ENCODE measurements at places on chromosomes 3 and 15.

- DNase-seq, result no peak
Observed at GRCh38 chr3:39485547-39485946, 18.1 kb downstream of the MOBP start.

GRCh38 chr15:91535856-91536500, 317.5 kb upstream of the SLCO3A1 start:
- DNase-seq, result no peak

DNA sequence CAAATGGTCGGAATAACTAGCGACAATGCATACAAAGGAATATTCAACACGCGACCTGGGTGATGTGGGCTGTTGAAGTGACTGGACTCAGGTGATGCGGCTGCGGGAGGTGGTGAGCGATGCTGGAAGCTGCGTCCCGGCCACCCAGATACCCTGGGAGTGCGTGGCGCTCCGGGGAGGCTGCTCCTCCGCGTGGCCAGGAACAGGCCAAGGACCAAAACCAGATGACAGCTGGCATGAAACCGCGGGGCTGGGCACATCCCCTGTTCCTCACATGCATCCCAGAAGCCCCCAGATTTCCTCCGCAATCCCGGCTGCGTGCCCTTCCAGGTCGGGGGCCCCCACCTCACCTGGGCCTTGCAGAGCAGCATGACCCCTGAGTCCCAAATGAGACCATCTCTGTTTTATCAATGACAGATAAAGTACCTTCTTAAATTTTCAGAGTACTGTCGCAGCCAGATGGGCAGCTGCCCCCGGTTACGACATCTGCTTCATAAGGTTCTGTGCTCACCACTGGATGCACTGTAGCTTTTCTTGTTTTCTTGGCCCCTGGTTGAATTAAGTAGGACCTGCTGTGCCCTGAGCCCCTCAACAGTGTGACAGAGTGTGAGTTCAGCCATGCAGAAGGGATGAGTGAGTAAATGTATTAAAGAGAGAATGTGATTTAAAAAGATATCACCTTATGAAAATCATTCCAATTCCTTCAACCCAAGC, 278.2 kb downstream of the GABRG3 start:
- DNase-seq, result no peak

DNA sequence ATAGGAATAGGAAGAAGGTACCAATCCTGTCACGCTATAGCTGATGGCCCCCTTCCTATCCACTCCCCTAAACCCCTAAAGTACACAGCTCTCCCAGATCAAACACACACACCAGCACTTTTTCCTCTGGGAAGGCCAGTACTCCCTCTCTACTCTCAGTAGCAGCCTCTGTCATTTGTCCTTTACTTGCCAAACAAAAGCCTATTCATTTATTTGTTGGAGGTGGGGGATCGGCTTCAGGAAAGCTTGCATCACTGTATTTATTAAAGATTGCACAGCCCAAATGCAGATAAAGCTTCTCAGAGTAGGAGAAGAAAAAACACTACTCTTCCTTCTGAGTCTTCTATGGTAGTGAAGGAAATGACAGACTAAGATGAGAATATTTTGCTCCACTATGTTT, 429.7 kb upstream of the RASGRP1 start:
- no peak for DNase-seq

- DNase-seq, result no peak
Observed at GRCh38 chr15:67790610-67791319, 34.5 kb upstream of the SKOR1 start.

DNA sequence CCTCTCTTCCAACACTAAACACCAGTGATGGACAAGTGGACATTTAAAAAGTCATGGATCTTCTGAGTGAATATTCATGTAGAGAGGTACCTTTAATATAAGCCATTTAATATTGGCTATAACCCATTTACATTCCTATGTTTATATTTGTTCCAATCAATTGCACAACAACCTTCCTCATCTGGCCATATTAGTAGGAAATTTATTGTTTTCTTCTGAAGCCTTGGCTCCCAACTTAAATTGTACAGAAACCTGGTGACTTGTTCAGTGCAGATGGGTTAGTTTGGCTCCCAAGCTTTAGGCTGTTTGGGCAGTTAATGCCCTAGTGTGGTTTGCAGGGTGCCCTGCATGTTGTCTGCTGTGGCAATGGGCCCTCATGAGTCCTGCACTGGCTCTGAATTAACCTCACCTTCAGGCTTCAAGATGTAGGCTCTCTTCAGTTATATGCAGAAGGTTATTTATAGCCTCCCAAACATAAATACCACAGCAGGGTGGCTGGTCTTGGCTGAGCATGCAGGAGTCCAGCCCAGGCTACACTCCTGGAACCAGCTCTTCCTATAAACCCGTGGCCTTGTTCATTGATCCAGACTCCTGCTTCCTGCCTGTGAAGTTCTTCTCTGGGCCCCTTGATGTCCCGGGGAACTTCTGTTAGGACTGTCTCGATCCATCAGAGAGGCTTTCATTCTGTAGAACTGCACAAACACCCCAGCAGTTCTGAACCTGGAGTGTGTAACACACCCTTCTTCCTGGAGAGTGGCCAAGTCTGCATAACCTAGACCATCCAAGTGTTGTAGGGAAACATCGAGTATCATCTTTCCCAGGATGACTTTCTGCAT, 57.0 kb downstream of the DUT start:
- no peak for DNase-seq

GRCh38 chr3:160409812-160410610, 10.6 kb downstream of the SMC4 start:
- no peak for DNase-seq

DNA sequence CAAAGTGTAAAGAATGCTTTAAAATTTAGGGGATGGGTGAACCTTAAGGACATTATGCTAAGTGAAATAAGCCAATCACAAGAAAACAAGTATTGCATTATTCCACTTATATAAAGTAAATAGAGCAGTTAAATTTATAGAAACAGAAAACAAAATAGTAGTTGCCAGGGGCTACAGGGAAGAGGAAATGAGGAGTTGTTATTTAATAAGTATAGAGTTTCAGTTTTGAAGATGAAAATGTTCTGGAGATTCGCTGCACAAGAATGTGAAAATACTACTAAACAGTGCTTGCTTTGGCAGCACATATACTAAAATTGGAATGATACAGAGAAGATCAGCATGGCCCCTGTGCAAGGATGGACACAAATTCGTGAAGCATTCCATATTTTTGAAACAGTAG, 32.0 kb downstream of the DNAH12 start:
- DNase-seq, result no peak

GRCh38 chr15:69826819-69827175, 270.9 kb downstream of the TLE3 start:
- no peak for DNase-seq

DNA sequence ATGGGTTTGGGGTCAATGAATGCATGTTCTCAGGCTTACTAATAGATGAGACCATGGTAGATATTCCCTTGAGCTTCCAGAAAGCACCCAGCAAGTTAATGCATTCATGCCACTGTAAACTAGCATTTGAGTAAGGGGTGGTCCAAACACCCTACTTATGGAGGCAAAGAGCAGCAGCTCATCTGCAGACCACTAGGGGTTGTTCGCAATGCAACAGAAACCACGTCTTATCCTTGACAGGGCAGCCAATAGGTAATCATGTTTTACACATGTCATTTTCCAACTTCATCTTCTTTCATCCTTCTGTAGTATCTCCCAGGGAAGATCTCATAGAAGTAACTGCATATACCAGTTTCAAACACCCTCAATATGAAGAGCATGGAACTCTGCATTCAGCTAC, 330.2 kb downstream of the RORA start:
- DNase-seq, result no peak

GRCh38 chr3:89098173-89098572, 9.2 kb upstream of the EPHA3 start:
- DNase-seq, result no peak

DNA sequence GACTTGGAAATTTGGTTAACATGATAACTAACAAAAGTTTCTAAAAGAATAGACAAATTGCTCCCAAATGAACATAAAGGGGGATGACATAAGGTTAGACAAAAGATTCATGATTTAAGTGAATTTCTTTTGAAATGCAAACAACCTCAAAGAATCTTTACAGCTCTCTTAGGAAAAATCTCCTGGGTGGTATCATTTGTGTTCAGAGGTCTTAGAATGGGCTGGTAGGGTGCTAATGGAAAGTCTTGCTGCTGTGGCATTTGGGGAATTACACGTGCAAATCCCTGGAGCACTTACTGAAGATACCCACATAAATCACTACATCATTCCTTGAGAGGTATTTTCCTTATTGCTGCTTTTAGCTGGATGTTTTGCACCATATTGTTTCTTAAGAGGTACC, 14.4 kb upstream of the ROBO2 start:
- no peak for DNase-seq

- no peak for DNase-seq
Observed at GRCh38 chr3:139529662-139530061, 9.9 kb downstream of the RBP1 start.

Data from activated CD4-positive, alpha-beta T cell treated with anti-CD3 and anti-CD28 coated beads, Interleukin-2, Interleukin-6, amounts not matched to agents 100 ng/mL and 50 ng/mL, durations not matched to agents 16 hours and 8 hours (primary cell).